ENCODE measurements at places on chromosomes 4 and X. TPM values are rescaled to one million over a fixed set of nuclear protein-coding genes. Genes with fewer than 3 reads are reported as not detected.

The CFP gene
- 3.0 TPM for total RNA-seq

The SOX3 gene
- not detected for total RNA-seq

The KDR gene
- not detected for total RNA-seq

The NFXL1 gene
- total RNA-seq, result 11.9 TPM

The EMCN gene
- total RNA-seq, result not detected

The GABRG1 gene
- total RNA-seq, result not detected

The CDS1 gene
- not detected for total RNA-seq

The CLNK gene
- 0.89 TPM for total RNA-seq

The DUSP21 gene
- not detected for total RNA-seq

The USP17L5 gene
- total RNA-seq, result not detected

The NEUROG2 gene
- total RNA-seq, result not detected

The OTC gene
- total RNA-seq, result not detected

The AFM gene
- total RNA-seq, result not detected

The ODAM gene
- not detected for total RNA-seq

The KCND1 gene
- 3.3 TPM for total RNA-seq

The FHL1 gene
- total RNA-seq, result 4.5 TPM

The RHOXF2B gene
- not detected for total RNA-seq

All from activated T-helper 2 cell treated with anti-CD3 and anti-CD28 coated beads, Interferon-gamma antibody, Interleukin-2, Interleukin-4, amounts not matched to agents 10 μg/mL and 5 μg/mL and 100 μg/mL, durations not matched to agents 14 hours and 24 hours and 36 hours (primary cell).